ENCODE measurements at places on chromosomes 12 and 14. TPM values are rescaled to one million over a fixed set of nuclear protein-coding genes. Genes with fewer than 3 reads are reported as not detected.

- DNase-seq, result no peak
Measured at GRCh38 chr12:25960961-25961360, 2.5 kb downstream of the RASSF8 start.

DNA sequence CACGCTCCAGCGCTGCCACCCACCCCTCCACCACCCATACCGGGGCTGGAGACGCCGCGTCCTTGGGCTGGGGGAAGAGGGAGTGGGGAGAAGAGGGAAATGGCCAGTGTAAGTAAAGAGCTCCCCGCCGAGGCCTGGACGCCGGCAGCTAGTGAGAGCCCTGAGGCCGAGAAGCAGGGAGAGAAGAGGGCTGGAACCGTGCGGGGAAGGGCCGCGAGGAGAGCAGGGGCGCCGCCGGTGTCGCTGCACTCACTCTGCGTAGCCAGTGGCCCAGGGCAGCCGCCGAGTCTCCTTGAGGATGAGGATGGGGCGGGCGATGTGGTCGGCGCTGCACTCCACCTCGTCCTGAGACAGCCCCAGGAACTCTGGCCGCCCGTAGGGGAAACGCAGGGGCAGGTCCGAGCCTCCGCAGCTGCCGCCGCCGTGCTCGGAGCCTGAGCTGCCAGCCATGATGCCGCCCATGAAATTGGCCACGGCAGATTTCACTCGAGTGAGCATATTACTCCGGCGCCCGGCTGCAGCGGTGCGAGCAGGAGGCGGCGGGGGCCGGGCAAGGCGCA lies 631 bp downstream of the PPM1H start:
- peak; percentile 62 for DNase-seq

GRCh38 chr12:115920395-115921183 lies 356.9 kb downstream of the MED13L start:
- peak; percentile 32 for DNase-seq

Gene AMHR2
- total RNA-seq, result not detected

- DNase-seq, result no peak
Measured at GRCh38 chr12:47814539-47815170, 5.0 kb downstream of the HDAC7 start.

Data from GM23248 (cell line).